ENCODE measurements at places on chromosomes 1 and 21. TPM values are rescaled to one million over a fixed set of nuclear protein-coding genes. Genes with fewer than 3 reads are reported as not detected.

LRRC38 gene
- not detected for polyA plus RNA-seq

IL19 gene
- polyA plus RNA-seq, result 0.12 TPM

DNA sequence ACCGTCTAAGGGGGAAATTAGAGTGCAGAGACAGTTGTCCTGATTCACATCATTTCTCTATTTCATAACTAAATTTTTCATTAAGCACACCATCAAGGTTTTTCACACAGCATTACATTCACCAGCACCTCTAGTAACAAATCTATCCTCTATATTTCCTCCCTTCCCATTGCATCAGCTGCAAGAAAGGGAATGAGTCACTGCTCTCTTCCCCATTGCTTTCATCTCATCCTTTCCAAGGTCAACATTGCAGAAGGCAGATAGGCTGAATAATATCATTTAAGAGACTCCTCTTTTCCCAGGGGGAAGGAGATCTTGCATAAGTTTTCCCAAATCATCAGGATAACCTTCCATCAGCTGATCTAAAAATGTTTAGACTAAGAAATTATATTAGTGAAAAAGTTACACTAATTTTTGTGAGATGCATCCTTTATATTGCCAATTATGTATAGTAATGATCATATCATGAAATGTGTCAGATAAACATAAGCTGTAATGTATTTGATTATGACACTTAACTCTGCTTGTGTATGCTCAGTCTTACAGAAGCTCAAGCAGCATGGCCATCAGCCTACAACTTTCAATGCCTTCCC lies 4.3 kb downstream of the INTS7 start:
- no peak for DNase-seq

GRCh38 chr21:39628385-39628784 lies 15.6 kb downstream of the B3GALT5 start:
- DNase-seq, result no peak
